ENCODE measurements at places on chromosomes 6 and 20. TPM values are rescaled to one million over a fixed set of nuclear protein-coding genes. Genes with fewer than 3 reads are reported as not detected.

GRCh38 chr6:91865889-91866288 lies 1279.0 kb upstream of the MAP3K7 start:
- no peak for DNase-seq

- no peak for DNase-seq
Measured at GRCh38 chr20:16147216-16147615, 426.0 kb downstream of the KIF16B start.

DNA sequence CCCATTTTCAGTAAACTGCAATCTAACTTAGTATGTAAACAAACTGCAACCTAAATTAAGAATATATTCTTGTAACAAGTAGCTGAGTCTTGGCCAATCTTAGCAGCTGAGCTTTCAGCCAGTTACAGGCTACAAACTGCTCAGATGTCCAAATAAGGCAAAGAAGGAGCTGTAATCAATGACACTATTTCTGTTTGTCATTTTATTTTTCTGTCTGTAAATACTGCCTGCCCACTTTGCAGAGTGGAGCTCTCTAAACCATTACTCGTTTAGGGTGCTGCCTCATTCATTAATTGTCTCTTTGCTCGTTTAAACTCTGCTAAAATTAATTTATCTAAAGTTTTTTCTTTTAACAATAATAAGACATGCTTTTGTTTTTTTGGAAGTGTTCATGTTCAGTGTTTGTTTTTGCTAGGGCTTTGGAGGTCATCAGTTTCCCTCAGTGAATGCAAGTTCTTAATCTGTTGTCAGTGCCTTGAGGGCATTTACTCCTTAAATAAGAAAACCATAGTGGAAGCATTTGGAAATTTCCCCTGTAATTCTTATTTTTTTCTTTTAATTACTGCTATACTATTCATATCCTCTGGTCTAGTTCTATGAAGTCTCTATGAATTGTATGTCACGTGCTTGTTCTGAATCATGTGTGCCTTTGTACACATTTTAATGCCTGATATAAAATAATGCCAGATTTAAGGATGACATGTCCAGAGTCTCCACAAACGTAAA lies 3.6 kb upstream of the PRL start:
- no peak for DNase-seq

The GMPR gene
- total RNA-seq = 50.2 TPM

DNA sequence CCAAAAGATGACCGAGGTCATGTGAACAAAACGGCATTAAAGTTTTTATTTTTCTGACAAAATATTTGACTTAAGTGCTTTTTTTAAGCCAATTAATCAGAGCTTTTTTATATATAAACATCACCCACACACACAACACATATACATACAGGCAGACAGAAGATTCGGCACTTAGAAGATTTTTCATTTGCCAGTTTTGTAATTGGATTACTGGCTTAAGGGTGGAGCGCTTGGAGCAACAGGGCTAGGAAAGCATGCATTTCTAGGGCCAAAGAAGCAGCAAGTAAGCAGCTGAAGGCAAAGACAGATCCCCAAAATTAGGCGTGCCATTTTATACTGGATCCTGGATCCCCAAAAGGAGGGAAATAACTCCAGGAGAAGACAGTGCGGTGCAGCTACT lies 30.3 kb downstream of the SAMD5 start:
- DNase-seq = no peak

The HSPA12B gene
- total RNA-seq = 26.7 TPM

DNA sequence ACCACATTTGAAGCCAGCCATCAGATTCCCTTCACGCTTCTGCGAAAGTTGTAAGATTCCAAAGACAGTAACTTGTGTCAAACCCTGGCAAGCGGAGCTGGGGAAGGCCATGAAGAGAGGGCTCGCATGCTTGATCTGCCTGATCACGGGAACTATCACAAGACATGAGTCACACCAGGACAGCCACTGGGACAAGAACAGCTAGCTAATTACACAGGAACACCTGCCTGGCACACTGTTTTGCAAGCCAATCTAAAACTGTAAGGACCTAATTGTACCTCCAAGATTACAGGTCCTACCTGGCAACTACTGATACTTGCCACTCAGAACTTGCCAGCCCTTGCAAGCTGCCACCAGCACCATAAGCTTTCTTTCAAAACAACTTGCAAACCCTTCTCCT lies 289.3 kb downstream of the KIF16B start:
- DNase-seq = no peak

All from tongue (tissue), 3 donors.